ENCODE measurements at places on chromosomes 12 and 14.

DNA sequence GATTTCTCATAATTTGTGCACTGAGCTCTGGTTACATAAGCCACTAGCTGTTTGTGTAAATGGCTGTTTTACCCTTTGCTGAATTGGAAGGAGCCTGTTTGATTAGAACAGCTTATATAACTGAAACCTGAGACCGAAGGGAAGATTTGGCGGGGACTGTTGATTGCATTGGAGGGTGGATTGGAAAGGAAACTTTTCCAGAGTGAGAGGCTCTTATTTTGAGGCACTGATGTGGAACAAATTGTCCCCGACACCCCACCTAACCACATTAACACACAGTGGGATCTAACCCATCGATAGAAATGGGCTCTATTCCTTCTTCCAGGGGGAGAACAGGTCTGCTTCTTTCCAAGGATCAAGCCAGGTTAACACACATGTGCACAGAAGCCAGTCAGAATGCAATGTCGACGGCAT lies 51.7 kb downstream of the TMEM30B start:
- DNase-seq: no peak

GRCh38 chr12:104694161-104694560 lies 237.4 kb downstream of the CHST11 start:
- DNase-seq: no peak

DNA sequence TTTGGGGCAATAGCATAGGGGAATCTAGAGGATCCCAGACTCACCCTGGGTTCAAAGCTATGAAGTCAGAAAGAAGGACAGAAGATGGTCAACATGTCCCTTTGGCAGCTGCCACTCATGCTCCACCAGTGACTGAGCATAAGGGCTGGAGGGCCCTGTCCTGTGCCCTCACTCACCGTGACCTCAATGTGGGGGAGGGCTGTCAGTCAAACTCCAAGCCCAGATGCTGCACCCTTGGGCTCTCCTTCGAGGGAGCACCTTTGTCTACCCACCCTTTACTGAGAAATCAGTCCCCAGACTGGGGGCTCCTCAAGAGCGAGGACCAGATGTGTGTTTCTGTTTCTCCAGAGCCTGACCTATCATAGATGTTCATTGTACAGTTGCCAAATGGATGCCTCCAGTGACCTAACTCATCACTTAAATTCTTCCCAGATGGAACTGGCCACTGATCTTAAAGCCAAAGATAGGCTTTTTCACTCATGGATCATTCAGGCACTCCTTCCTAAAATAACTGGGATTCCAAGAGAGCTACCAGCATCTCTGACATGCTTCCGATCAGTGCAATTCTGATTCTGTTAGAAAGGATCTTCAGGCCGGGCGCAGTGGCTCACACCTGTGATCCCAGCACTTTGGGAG lies 27.2 kb upstream of the VSX2 start:
- DNase-seq: no peak

GRCh38 chr12:122437656-122438121 lies 15.2 kb upstream of the CLIP1 start:
- peak; percentile 3 for DNase-seq

- DNase-seq: no peak
These were observed 2.4 kb downstream of the IFT81 start for GRCh38 chr12:110126557-110126956.

GRCh38 chr14:74205882-74206281 lies 33.4 kb upstream of the VSX2 start:
- no peak for DNase-seq

DNA sequence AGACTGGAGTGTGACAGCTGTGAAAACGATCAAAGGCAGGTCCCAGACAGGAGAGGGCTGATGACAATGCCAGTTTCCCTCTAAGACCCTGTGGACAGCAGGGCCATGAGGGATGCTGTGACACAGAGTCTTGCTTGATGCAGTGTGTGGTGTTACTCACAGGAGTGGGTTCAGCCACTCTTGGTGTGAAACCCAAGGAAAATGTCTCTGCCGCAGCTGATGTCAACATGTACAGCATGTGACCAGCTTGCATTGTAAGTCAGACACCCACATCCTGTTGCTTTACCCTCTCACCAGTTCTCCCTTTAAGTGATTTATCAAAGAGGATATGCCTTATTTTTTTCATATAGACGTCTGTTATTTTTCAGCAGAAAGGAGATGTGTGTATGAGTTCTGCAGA lies 268.6 kb downstream of the BTG1 start:
- DNase-seq: no peak

DNA sequence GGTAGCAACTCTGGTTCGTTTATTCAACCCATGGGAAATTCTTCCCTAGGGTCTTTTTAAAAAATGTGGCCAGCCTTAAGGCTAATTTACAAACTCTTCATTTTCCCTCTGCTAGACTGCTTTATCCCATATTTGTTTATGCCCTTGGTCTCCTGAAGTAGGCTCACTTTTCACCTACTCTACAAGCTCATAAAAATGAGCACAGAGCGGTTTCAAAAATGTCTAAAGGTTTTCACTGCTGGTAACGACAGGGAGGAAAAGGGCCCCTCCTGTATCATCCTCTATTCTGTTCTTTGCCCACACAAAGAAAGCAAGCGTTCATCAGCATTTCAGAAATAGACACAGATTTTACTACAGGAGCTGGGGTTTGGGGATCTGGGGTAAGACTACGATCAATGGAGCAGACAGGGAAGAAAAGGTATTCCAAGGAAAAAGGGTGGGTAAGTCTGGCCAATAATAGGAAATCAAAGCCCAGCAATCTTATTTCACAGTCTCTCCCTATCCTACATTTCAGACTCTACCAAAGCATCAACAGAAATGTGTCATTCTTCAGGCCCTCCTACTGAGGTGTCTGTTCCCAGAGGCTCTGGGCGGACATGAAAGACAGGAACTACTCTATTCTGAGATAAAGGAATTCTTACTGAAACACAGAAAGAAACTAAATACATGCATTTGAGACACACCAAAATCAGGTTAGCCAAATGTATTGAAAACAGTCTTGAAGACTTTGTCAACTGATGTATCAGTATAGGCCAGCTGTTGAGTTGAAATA lies 86.4 kb downstream of the SPPL3 start:
- no peak for DNase-seq

- DNase-seq: peak; percentile 49
These were observed 112.1 kb upstream of the NPAS3 start for GRCh38 chr14:32826404-32827082.

DNA sequence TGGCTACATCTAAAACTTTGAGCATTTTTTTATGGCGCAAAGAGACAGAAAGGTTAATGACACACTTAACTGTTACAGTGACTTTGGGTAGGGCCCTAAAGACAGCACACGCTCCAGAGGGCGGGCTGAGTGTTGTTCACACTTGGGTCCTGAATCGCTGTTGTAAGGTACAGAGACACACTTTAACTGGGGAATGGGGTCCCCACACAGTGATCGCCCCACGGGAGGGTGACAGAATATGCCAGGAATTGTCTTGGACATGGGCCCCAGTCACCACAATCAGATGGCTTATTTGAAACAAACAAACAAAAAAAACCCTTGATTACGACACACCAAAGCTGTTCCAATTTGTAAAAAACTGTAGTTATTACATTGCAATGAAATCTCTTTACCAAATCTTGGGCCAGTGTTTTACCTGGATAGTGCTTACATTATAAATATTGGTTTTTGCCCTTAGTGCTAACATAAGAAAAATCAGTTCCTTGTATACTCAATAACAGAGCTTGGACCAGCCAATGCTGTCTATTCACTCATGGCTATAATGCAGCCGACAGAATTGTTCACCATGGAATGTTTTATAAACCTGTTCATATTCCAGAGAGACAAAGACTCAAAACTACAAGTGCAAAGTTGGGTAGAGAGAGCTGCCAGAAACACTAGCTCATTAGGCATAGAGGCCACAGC lies 28.3 kb downstream of the KCTD10 start:
- DNase-seq: no peak

GRCh38 chr12:68286396-68286795 lies 33.0 kb upstream of the IL22 start:
- DNase-seq: no peak

DNA sequence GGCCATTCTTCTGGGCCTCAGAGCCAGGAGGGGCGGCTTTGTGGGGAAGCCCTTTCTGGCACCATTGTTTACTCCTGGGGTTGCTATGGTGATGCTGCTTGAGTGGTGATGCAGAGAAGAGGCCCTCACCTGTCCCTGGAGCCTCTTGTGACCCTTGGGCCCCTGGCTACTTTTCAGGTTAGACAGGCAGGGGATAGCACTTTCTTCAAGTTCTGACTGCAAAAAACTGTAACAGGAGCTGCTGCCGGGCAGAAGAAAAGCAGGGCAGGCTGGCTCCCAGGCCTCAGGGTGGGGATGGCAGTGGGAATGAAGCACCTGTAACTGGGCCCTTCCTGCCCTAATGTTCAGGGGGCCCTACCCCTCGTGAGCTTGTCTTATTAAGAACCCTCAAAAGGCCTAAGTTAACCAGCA lies at the start of gene TEX52:
Gene TEX52, minus strand, starts transcription at position 19 of the 411 bp plus-strand sequence. Its CDS starts 13 bp downstream, at position 6.
- DNase-seq: no peak

DNA sequence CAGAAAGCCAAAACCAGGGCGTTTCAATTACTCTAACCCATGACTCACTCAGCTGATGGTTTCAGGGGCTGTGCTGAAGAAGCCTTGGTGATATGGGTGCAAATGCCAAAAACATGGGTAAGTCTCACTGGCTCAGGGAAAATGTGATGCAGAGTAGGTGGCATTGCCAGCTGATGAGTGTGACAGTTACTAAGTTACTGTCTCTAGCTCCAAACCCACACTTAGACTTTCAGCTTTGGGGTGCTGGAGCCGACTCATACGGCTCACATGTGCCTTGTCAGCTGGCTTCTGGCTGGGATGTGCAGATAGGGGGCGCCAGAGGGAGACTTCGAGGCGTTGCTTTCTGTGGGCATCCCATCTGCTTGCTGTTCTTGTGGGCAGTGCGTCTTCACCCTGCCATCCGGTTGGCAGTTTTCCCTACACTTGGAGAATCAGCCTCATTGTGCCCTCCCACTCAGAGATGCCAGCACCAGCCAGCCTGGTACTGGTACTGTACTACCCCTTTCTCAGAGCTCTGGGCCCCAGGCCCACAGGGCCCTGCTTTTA lies 11.1 kb upstream of the KRT7 start:
- DNase-seq: peak; percentile 64

GRCh38 chr14:101862711-101863110 lies 101.2 kb downstream of the PPP2R5C start:
- DNase-seq: no peak

DNA sequence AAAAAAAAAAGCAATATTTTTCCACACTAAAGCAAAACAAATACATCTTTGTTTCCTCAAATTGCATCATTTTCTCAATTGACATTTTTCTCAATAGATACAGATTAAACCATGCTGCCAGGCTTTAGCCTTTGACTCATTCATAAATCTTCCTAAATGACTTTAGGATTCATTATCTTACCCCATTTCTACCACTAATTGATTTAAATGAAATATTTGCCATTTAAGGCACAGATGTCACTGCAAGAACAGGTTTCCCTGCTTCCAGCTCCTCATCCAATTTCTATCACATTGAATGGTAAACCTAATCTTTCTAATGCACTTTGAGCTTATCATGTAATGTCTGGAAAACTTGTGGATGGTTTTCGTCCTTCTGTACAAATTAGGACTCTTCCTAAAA lies 298.7 kb downstream of the RPL10L start:
- no peak for DNase-seq

- DNase-seq: no peak
These were observed 6.7 kb upstream of the ETV6 start for GRCh38 chr12:11642785-11643184.

DNA sequence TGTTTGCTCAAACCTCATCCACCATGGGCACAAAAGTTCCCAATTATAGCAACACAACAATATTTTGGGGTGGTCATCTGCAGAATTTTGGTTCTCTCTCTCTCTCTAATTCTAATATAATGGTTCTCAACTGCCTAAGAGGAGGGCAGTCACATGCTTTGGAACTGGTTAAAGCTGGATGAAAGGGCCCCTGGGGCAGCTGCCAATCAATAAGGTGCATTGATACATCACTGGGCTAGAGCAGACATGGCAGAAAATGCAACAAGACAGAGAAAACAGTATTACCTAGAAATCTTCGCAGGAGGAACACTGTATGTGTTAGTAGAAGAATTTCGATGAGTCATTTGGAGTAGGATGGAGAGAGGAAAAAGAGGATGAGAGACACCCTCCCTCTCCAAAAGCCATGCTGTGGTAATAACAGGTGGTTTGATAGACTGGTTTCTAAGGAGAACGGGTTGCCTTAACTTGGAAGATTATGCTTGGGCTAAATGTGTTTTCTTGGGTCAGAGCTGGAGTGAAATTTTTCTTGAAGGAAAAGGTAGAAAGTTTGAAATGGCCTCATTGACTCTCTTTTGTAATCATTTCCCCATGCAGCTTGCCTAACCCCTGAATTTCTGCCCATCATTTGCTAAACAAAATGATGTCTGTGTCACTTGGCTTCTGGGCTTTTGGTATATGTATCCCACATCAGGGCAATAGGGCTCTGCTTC lies 67.1 kb upstream of the HIF1A start:
- DNase-seq: peak; percentile 28

DNA sequence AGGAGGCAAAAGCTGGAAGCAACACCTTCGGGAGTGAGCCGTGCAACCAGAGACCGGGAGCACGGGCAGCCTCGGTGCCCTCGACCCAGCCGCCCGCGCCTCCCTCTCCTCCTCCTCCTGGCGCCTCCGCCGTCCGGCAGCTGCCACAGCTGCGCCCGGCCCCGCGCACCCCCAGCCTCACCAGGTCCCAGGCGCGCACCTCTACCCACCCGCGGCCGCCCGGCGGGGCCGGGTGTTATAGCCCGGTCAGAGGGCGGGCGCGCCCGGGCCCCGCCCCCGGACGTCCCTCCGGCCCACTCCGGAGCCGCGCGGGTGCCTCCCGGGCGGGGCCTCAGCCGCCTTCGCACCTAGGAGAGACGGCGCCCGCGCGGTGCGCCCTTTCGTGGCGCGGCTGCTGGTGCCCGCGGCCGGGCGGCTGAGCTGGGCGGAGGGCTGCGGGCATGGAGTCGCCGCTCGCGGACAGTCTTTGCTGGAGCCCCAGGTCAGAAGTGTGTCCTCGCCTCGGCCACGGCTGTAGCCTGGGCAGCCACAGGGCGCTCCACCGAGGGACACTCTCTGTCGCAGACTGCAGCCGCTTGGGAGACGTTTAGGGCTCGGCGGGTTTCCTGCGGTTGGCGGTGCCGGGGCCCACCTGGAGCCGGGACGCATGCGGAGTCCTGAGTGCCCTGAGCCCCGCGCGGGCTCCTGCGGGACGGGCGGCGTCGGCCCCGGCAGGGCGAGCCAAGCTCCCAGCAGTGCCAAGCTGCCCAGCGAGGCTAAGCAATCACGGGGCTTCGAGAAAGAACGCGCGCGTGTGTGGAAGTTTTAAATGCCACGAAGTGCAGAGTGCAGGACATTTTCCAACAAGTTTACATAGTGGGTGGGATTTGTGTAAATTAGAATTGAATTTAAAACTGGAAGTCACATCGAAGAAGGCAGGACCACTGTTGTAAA lies at the start of gene CPM:
Gene CPM, minus strand, starts transcription at position 211 of the 933 bp plus-strand sequence. CDS start 334 bp downstream, outside the sequence.
- DNase-seq: peak; percentile 67
